ENCODE measurements at places on chromosomes 7 and 10. TPM values are rescaled to one million over a fixed set of nuclear protein-coding genes. Genes with fewer than 3 reads are reported as not detected.

- H3K4me3 ChIP-seq: no peak overlapping the region
- no peak overlapping the region for H3K27ac ChIP-seq
Measured at GRCh38 chr7:130947792-130948580, 214.0 kb upstream of the KLF14 start.

ZNF239 gene
- total RNA-seq: 15.2 TPM

GPC2 gene
- total RNA-seq: 5.0 TPM

- no peak for DNase-seq
- H3K36me3 ChIP-seq: no peaks in the 10 kb centered on the region
- no peak overlapping the region for H3K4me3 ChIP-seq
Measured at GRCh38 chr7:19215412-19215811, 70.2 kb upstream of the FERD3L start.

- no peak overlapping the region for H3K4me3 ChIP-seq
- no peaks in the 10 kb centered on the region for H3K27me3 ChIP-seq
- DNase-seq: no peak
- H3K4me1 ChIP-seq: peaks cover 14% of the 10 kb centered on the region
Measured at GRCh38 chr10:35327790-35328403, 8.4 kb upstream of the CCNY start.

Data from Caco-2 (cell line).